ENCODE measurements at places on chromosomes 12 and 14.

- no peak for DNase-seq
Measured at GRCh38 chr14:73736842-73737241, 22.7 kb upstream of the PNMA1 start.

- DNase-seq, result no peak
Measured at GRCh38 chr14:49641697-49642129, 6.7 kb upstream of the DNAAF2 start.

- no peak for DNase-seq
Measured at GRCh38 chr14:100781952-100782351, 44.0 kb upstream of the MEG3 start.

GRCh38 chr12:28742791-28743190, 406.3 kb upstream of the FAR2 start:
- no peak for DNase-seq

DNA sequence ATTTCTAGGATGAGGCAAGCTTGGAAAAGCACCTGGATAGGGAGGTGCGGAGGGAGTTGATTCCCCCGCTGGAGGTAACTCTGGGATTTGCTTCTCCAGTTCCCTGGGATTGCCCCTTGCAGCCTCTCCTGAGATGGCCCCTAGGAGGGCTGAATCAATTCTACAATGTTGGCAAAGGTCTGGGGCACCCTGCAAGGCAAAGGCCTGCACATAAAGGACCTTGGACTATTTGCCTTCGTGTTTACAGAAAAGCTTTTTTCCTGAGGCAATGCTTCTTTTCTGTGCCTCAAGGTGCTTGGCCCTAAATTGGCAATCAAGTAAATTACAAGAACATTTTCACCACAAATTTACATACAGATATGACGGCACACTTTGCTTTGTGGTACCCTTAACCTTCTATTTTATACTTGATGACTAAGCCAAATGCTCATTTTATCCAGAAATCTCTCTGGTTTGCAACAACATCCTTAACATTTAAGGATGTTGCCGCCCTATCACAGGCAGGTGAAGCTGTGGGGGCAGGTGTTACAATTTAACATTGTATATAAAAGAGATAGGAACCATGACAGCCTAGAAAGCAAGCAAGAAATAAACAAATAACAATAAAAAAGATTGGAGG, 40.3 kb downstream of the TIMELESS start:
- DNase-seq, result no peak

- no peak for DNase-seq
Measured at GRCh38 chr12:12436831-12437345, 80.0 kb downstream of the BORCS5 start.

GRCh38 chr14:24813089-24813815, 179.3 kb upstream of the GZMB start:
- DNase-seq, result no peak

GRCh38 chr12:85352016-85352415, 72.0 kb downstream of the ALX1 start:
- DNase-seq, result no peak

- DNase-seq, result no peak
Measured at GRCh38 chr14:22383515-22384166, 205.4 kb downstream of the DAD1 start.

DNA sequence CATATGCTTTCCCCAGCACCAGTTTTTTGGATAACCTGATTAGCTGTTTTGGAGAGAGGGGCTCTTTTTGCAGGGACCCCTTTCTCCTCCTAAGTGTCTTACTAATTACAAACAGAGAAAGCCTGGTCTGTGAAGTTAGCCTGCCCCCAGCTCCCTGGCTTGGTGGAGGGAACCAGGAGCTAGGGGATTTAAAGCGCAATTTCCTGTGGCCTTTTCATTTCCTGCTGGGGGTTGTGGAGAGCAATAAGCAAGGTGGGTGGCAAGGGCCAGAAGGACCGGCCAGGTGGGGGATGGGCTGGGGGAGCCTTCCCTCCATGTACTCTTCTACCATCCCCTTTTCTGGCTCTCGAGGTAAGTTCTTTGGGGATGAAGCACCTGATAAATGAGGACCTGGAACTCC, 4.1 kb upstream of the CISTR start:
- no peak for DNase-seq

DNA sequence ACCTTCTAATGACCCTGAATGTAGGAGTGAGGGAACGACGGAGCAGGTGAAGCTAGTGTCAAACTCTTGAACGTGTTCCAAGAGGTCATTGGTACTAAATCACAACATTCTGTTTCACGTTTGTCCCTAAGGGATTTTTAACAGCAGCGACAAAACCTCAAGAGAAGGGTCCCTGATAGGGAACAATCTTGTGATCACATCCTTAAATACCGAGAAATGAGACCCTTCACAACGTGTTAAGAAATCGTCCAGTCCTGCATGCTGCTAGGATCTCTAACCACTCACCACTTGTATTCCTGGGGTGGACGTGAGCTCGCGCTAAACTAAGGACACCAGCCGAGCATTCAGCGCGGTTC, 134.1 kb upstream of the KRAS start:
- no peak for DNase-seq

DNA sequence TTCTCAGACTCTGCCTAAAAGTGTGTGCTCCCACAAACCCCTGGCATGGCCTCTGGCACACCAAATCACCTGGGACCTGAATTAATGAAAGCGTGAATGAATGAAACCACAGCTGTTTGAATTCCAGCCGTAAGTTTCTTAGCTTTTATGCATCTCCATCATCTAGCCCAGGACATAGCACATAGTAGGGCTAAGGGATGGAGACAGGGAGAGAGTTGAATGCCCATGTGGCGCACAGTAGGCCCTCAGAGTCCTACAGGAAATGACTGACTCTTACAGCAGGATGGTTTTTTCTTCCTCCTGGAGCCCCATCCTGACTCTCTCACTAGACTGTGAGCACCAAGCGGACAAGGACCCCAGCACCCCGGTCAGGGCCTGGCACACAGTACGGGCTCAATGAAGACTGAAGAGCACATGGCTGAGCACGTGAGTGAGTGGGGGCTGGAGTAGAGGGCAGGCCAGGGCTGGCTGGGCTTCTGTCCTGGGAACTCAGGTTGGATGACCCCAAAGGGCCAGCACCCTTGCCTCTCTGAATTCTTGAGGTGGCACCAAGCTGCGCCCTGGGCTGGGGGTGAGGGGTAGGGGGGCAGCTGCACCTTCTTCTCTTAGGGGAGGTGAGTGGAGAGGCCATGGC, 351.3 kb downstream of the MED13L start:
- DNase-seq, result no peak

Measured in fibroblast of gingiva (primary cell).